Fibroblast of the conjunctiva (primary cell): ENCODE measurements at places on chromosomes 3 and 15.

DNA sequence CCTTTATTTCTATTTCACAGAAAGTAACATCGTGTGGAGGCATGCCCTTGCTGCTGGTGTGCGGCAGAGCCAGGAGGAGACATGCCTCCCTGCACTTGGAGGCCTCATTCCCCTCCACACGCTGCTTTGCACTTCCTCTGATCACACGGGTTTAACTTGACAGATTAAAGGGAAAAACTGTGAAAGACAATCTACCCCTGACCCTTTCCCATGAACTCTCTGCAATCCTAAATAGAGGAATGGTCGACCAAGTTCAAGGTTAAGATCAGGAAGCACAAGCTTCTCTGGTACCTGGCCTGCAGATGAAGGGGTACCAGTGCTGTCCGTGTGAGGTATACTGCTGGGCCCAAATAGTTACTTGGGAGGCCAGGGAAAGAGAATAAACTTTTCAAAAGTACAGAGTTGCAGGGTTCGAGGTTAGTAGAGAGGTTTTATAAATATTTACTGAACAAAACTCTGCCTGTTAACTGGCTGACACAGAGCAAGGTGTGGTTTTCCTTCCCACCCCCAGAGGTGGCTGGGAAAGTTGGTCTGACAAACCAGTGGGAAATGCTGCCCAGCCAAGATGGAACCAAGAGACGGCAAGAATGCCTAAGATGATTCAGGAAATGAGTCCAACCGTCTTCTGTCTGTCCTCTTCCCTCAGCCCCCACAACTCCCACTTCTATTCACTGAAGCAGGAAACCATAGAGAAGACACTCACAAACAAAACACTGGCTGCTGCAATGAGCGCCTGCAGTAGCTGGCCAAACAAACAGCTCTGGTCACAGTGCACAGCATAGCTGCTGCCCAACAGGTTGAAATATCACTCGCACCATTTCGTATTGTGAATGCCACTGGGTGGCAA is 79.6 kb downstream of the IGF2BP2 start:
- peak; percentile 43 for DNase-seq

DNA sequence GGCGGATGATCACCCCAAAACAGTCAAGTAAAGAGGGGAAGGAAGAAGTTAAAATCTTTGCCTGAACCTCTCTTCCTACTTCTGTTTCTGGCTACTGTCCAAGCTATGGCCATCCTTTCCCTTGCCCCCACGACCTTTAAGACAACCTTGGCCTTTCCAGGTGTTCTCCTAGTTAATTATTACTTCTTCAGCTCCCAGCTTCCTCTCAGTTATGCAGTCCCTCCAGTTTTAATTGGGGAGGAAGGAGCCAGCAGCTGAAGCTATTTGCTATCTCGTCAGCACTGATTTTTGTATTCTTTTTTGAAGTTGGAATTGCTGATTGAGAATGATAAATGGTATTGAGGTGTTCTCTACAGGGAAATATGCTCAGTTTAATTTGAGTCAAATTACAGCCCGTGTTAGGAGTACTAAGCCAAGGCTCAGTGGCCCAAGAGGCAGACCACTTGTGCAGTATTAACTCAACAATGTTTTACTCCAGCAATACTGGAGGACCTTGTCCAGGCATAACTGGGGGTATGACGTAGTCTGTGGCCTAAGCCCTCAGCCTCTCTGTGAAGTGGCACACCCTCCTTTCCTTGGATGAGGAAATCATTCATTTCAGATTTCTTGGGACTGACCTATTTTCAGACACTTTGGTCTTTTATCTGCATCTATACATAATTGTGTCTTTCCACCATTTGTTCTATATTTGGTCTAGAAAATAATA is 336.9 kb downstream of the SLC9A9 start:
- no peak for DNase-seq

DNA sequence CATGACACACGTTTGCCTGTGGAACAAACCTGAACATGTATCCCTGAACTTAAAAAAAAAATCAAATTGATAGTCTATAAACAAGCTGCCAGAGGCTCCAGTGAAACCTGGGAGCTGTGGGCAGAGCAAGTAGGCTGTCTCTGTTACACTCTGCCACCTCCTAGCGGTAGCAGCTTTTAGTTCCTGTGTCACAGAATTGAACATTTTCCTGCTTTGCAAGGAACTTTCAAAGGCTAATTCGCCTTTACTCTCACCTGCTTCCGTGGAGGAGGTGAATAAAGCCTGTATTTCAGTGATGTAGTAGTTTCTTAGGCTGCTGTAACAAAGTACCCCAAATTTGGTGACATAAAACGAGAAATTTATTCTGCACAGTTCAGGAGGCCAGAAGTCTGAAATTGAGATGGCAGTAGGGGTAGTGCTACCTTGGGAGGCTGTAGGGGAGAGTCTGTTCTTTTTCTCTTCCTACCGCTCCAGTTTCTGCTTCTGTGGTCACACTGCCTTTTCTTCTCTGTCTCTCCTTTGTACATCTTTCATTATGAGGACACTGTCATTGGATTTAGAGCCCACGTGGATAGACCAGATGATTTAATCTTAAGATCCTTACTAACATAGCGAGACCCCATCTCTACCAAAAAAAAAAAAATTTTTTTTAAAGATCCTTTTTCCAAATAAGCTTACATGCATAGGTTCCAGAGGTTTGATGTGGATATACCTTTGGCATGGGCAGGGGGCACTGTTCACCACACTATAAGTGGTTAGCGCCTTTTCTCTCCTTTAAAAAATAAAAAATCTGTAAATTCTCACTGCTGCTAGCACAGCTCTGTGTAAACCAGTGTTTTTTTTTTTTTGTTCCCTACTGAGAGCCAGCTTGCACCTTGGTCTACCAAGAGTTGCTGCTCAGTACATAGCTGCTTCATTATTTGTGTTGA is 25.3 kb downstream of the FBXO22 start:
- no peak for DNase-seq

DNA sequence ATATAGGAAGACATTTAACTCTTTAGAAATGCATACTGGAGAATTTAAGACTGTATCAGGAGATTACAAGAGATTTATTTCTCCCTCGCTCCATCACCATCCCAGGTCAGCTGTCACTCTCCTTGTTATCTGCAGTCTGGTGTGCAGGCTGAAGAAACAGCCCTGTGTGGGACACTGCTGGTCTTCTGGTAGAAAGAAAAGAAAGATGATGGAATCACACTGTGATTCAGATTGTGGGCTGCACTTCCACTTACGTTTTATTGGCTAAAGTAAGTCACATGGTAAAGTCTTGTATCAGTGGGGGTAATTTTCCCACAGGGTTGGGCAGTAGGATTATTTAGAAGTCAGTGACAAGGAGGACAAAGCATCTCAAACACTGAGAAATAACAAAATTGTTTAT is 18.1 kb upstream of the ATP1B3 start:
- no peak for DNase-seq

- no peak for DNase-seq
Observed at GRCh38 chr3:6585360-6585759, 275.6 kb upstream of the GRM7 start.

DNA sequence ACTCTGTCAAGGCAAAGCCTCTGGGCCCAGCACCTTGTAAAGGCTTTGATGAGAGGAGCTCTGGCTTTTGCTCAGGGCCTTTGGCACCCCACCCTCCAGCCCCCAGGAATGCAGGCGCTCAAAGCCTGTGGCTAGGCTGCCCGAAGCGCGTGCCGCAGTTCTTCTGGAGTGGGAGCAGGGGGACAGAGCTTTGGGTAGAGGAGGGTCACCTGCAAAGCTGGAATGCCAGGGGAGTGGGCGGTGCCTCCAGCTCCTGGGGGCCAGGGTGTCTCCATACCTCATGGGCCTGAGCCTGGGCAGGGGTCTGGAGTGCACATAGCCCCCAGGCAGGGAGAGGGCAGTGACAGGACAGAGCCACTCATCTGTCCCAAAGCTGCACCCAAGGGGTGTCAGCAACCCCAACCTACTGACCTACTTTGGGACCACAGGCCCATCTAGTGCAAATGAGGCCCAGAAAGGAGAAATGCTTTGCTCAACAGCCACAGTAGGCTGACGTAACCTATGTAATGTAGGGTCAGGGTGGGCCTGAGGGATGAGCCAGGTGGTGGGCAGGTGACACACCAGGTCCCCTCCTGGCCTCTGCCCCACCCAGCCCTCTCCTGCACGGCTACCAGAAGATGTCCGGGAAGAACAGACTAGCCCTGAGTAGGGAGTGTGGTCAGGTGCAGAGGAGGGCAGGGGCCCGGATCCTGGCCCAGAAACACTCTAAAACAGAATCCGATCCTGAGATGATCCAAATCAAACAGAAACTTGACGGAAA is 2.2 kb upstream of the CALML4 start:
- DNase-seq, result no peak

DNA sequence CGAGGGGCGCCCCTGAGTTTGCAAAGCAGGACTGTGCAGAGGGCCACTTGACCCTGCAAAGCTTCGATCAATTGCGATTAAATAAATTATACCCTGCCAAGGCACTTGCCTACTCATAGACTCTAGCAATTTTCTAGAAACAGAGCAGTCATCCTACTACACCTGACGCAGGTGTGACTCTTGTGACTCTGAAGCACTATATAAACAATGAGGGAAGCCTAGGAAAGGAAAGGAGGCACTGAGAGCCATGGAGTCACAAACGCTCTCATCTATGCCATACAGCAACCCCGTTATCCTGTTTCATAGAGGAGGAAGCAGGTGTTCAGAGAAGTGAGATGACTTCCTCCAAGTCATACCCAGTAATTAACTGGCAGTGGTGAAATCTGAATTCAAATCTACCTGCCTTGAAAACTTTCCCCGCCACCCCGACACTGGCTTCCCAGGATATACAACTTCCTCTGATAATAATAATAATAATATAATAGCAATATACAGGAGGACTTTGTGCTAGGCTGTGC is 14.4 kb downstream of the ARHGEF3 start:
- no peak for DNase-seq

DNA sequence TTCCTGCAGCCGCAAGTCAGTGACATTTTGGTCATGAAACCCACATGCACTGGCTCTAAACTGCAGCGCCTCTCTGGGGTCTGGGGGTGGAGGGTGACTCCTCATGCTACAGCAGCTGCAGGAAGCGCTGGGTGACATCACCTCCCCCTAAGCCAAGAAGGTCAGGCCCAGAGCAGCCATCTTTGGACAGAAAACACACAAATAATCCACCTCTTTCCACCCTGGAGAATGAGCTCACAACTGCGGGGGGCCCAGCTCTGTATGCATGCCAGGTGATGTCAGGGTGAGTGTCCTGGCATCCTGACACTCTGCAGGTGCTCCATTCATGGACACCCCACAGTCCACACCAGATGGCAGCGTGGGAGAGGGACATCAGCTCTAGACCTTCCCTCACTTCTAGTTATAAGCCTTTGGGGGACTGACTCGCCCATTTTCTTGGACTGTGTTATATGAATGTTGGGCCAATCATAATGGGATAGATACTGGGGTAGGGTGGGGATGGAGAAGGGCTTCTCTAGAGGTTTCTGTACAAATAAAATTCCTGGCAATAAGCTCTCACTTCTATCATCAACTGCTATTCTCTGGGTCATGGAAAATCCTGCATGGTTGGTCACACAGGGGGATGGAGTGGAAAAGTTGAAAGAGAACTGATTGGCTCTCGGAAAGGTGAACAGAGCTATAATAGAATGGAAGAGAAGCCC is 70.7 kb upstream of the THBS1 start:
- no peak for DNase-seq

DNA sequence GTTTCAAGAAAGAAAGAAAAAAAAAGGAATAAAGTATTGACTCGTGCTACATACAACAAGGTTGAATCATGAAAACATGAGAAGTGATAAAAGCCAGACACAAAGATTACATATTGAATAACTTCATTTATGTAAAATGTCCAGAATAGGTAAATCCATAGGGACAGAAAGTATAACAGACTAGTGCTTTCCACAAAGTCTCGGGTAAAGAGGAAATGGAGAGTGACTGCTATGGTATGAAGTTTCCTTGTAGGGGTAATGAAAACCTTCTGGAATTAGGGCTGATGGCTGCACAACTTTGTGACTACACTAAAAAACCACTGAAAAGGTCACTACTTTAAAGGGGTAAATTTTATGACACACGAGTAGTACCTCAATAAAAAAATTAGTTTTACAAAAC is 13.0 kb downstream of the LRRFIP2 start:
- no peak for DNase-seq

DNA sequence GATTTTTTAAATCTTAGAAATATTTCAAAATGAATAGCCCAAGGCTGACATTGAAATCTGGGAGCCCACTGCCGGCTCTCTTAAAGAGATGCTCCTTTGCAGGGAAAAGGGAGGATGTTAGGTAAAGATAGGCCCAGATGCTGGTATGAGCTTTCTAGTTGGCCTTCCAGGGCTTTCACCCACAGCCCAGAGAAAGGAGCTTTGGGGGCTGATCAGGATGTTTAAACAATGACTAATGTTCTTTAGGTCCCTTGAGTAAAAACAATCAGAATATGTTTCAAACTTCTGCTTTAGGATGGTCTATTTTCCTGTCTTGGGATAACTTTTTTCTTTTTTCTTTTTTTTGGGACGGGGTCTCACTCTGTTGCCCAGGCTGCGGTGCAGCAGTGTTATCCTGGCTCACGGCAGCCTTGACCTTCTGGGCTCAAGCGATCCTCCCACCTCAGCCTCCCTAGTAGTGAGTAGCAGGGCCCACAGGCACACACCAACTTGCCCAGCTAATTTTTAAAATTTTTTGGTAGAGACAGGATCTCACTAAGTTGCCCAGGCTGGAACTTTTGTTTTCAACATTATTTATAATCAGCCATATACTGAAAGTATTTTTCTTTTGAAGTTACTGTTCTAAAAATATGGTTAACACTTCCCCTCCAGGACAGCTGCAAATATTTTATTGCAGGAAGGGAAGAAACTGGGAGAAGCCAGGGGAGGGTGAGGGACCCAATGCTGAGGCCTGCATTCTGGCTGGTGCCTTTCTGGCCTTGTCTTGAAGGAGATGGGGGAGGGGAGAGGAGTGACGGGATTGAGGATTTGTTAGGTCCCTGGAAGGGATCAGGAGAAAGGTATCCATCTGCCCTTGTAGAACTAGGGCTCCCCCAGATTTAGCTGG is 70.1 kb downstream of the TRAK1 start:
- DNase-seq, result no peak

GRCh38 chr3:186519021-186519658 is 25.0 kb downstream of the CRYGS start:
- DNase-seq, result no peak

- no peak for DNase-seq
Observed at GRCh38 chr3:103127737-103128136, 692.9 kb downstream of the ZPLD1 start.

DNA sequence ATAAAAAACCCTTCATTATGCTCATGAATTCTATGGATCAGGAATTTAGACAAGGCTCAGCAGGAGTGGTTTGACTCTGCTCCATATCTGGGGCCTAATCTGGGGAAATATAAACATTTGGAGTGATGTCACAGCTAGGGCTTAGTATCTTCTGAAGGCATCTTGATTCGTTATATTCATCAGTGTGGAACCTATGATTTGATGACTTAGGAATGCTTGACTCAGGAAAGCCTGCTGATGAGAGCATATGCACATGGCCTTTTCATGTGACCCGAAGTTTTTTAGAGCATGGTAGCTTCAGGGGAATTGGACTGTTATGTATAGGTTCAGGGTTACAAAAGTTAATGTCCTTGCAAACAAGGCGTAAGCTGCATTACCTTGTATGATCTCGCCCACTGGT is 184.9 kb upstream of the LRRC3B start:
- DNase-seq, result peak; percentile 28
